Right atrium auricular region (tissue), 2 donors: ENCODE measurements at places on chromosomes 6 and 20.
A peak's percentile ranks its signal among the peaks of the same experiment; 100 is the strongest.

DNA sequence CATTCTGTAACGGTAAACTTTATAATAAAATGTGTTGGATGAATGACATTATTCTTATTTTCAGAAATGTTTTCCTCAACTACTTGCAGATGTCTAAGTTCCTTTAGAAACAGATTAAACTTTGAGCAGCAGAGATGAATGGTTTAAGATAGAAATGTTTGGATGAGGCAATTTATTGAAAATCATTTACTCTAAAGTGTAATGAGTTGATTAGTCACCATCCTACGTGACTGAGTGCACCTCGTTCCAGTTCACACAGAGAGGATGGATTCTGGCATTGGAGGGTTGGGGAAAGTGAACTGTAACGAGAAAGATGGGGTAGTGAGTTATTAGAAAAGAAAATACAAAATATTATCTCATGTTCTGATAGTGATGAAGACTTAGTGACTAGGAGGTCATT is 28.7 kb downstream of the SMPDL3A start:
- H3K27ac ChIP-seq, result no peak overlapping the region
- H3K27me3 ChIP-seq, result no peaks in the 10 kb centered on the region
- no peak for DNase-seq
- no peaks in the 10 kb centered on the region for H3K4me1 ChIP-seq
- no peaks in the 10 kb centered on the region for H3K36me3 ChIP-seq

DNA sequence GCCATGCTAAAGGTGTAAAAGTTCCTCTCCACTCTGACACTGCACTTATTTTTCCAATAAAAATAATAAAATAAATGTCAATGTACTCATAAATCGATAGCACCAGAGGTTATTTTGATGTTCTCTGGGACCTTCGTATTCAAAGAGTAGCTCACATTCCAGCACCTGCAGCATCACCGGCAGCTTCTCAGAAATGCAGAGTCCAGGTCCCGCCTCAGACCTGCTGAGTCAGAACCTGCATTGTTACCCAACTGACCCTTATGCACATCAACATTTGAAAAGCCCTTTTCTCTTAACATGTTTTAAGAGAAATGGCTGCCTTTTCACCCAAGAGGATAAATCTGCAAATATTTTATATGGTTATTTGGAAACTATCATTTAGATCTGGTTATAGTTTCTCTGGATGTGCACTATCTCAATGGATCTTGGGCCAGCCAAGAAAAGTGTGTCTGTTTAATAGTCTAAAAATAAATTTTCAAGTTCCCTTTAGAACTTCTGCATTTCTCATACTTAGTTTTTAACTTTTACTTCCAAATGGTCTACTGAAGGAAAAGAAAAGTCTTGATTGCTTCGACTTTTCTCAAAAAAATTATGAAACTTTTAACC is 216.2 kb upstream of the PRDM1 start:
- DNase-seq, result no peak
- H3K4me1 ChIP-seq, result no peaks in the 10 kb centered on the region
- H3K36me3 ChIP-seq, result no peaks in the 10 kb centered on the region
- no peak overlapping the region for H3K27ac ChIP-seq
- no peak overlapping the region for H3K4me3 ChIP-seq

DNA sequence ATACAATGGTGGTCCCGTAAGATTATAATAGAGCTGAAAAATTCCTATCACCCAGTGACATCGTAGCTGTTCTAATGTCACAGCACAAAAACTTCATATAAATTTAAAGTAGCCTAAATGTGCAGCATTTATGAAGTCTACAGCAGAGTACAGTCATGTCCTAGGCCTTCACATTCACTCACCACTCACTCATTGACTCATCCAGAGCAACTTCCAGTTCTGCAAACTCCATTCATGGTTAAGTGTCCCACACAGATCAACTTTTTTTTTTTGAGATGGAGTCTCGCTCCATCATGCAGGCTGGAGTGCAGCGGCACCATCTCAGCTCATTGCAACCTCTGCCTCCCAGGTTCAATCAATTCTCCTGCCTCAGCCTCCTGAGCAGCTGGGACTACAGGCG is 20.9 kb upstream of the KCNG1 start:
- no peaks in the 10 kb centered on the region for H3K4me1 ChIP-seq
- no peak for DNase-seq
- H3K4me3 ChIP-seq, result no peak overlapping the region
- no peaks in the 10 kb centered on the region for H3K27me3 ChIP-seq
- H3K36me3 ChIP-seq, result no peaks in the 10 kb centered on the region

GRCh38 chr6:7899889-7900213 is 10.7 kb downstream of the TXNDC5 start:
- H3K36me3 ChIP-seq, result peaks cover 89% of the 10 kb centered on the region
- no peaks in the 10 kb centered on the region for H3K4me1 ChIP-seq
- no peak for DNase-seq
- H3K4me3 ChIP-seq, result no peak overlapping the region
- H3K27me3 ChIP-seq, result no peaks in the 10 kb centered on the region

GRCh38 chr20:38835792-38836191 is 30.3 kb downstream of the PPP1R16B start:
- no peaks in the 10 kb centered on the region for H3K4me1 ChIP-seq
- no peak for DNase-seq
- no peaks in the 10 kb centered on the region for H3K27me3 ChIP-seq
- no peaks in the 10 kb centered on the region for H3K36me3 ChIP-seq

GRCh38 chr6:154169193-154169847 is 130.3 kb downstream of the OPRM1 start:
- no peaks in the 10 kb centered on the region for H3K4me1 ChIP-seq
- no peaks in the 10 kb centered on the region for H3K27me3 ChIP-seq
- no peak overlapping the region for H3K4me3 ChIP-seq

DNA sequence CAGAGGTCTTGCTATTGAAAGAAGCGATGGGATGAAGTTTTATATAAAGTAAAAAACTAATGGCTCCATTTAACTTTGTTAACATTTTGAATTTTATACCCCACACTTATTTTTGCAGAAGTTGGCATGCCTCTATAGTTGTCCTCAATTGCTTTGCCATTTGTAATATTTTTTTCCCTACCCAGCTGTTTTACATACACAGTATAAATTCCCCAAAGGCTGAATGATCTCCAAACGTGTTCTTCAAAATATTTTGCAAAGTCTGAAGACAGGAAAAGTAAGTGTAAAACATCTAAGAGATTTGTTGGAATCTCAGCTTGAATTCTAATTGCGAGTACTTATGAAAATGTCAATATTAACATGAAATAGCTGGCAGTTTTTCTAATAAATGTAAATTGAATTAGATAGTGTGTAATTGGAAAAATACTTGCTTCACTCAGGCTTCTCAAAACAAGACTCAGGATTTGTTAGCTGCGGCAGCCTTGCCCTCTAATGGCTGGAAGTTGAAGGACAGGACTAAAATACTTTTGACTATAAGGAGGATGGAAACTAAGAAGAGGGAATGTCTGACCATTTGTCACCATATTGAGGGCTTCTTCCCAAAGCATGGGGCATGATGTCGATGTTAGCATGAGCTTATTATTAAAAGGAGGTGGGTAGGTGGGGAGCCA is 226.8 kb downstream of the UST start:
- no peak for DNase-seq
- no peak overlapping the region for H3K27ac ChIP-seq
- H3K4me3 ChIP-seq, result no peak overlapping the region
- no peaks in the 10 kb centered on the region for H3K27me3 ChIP-seq

GRCh38 chr20:22447447-22447778 is 137.0 kb downstream of the FOXA2 start:
- H3K4me1 ChIP-seq, result no peaks in the 10 kb centered on the region
- no peaks in the 10 kb centered on the region for H3K36me3 ChIP-seq
- no peak for DNase-seq
- no peaks in the 10 kb centered on the region for H3K27me3 ChIP-seq
- no peak overlapping the region for H3K27ac ChIP-seq

GRCh38 chr20:59525500-59526241 is 78.7 kb upstream of the PHACTR3 start:
- no peak overlapping the region for H3K4me3 ChIP-seq
- H3K27me3 ChIP-seq, result no peaks in the 10 kb centered on the region
- no peak overlapping the region for H3K27ac ChIP-seq
- peaks cover 6% of the 10 kb centered on the region for H3K4me1 ChIP-seq
- no peaks in the 10 kb centered on the region for H3K36me3 ChIP-seq

GRCh38 chr6:27176096-27176495 is 71.4 kb upstream of the PRSS16 start:
- H3K4me3 ChIP-seq, result peak overlapping the region; percentile 85
- H3K27me3 ChIP-seq, result no peaks in the 10 kb centered on the region
- no peak overlapping the region for H3K27ac ChIP-seq
- no peaks in the 10 kb centered on the region for H3K36me3 ChIP-seq
- H3K4me1 ChIP-seq, result no peaks in the 10 kb centered on the region
- no peak for DNase-seq

DNA sequence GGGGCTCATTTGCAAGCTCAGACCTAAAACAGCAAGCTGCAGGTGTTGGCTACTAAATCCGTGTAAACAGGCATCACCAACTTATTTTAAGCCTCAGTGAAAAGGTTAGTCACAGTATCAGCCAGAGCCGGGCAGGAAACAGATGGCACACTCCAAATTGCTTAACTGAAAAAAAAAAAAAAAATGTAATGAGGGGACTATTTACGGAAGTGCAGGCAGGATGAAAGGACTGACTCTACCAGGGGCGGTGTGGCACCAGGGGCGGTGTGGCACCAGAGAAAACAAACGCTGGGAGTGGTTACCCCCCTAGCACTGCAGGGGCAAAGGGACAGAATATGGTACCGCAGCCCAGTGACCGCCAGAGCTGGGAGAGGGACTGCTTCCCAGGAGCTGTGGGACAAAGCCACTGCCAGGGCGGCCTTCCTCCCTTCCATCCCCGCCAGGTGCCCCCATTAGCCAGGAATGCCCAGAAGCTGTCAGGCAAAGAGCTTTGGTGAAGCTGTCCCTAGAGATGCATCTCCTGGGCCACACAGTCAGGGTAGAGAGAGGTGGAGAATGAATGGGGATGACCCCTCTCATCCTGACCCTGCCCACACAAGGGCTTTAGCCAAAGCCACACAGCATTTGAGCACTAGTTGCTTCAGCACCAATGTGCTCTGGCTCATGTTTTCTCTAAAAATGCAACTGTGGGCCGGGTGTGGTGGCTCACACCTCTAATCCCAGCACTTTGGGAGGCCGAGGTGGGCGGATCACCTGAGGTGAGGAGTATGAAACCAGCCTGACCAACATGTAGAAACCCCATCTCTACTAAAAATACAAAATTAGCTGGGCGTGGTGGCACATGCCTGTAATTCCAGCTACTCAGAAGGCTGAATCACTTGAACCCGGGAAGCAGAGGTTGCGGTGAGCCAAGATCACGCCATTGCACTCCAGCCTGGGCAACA is 39.6 kb upstream of the GFOD1 start:
- H3K4me3 ChIP-seq, result no peak overlapping the region
- no peak for DNase-seq
- no peaks in the 10 kb centered on the region for H3K27me3 ChIP-seq
- H3K4me1 ChIP-seq, result peaks cover 46% of the 10 kb centered on the region
- H3K27ac ChIP-seq, result peak overlapping the region; percentile 90

DNA sequence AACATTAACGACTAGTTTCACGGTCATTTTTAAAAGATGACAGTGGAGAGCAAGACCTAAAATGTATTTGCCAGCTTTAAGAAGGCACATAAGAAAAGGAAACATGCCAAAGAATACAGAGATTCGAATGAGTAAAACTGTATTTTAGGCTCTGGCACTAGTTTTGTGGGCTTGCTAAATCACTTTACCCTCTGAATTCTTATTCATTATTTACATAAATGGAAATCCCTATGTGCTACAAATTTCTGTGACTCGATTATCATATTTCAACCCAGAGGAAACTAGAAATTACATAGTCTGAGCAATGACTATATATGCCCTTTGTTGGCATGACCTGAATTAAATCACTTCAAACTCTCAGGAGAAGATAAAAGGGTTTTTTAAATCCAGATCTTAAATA is 441.7 kb upstream of the RNF217 start:
- H3K27me3 ChIP-seq, result no peaks in the 10 kb centered on the region
- no peak overlapping the region for H3K27ac ChIP-seq
- H3K36me3 ChIP-seq, result no peaks in the 10 kb centered on the region
- no peak overlapping the region for H3K4me3 ChIP-seq

DNA sequence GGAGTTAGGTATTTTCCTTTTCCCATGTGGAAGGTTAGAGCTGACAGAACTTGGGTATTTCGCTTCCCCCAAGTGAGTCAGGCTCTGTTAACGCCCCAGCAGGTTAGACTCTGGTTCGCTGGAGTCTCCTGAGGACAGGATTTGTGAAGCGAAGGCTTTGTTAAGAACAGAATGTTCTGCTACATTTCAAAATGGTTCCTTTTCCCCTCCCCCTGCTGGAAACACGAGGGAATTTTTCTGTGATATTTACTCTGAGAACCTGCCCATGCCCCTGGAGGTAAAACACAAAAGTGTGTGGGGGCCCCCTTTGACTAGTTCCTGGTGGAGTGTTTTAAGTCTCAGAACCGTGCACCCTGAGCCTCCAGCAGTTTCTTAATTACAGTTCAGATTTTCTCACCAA is 731.4 kb upstream of the CITED2 start:
- no peak overlapping the region for H3K4me3 ChIP-seq
- no peak for DNase-seq
- H3K4me1 ChIP-seq, result no peaks in the 10 kb centered on the region

GRCh38 chr6:144847916-144848315 is 562.8 kb downstream of the UTRN start:
- H3K4me1 ChIP-seq, result no peaks in the 10 kb centered on the region
- no peak overlapping the region for H3K4me3 ChIP-seq
- H3K27me3 ChIP-seq, result no peaks in the 10 kb centered on the region
- H3K36me3 ChIP-seq, result peaks cover 18% of the 10 kb centered on the region

DNA sequence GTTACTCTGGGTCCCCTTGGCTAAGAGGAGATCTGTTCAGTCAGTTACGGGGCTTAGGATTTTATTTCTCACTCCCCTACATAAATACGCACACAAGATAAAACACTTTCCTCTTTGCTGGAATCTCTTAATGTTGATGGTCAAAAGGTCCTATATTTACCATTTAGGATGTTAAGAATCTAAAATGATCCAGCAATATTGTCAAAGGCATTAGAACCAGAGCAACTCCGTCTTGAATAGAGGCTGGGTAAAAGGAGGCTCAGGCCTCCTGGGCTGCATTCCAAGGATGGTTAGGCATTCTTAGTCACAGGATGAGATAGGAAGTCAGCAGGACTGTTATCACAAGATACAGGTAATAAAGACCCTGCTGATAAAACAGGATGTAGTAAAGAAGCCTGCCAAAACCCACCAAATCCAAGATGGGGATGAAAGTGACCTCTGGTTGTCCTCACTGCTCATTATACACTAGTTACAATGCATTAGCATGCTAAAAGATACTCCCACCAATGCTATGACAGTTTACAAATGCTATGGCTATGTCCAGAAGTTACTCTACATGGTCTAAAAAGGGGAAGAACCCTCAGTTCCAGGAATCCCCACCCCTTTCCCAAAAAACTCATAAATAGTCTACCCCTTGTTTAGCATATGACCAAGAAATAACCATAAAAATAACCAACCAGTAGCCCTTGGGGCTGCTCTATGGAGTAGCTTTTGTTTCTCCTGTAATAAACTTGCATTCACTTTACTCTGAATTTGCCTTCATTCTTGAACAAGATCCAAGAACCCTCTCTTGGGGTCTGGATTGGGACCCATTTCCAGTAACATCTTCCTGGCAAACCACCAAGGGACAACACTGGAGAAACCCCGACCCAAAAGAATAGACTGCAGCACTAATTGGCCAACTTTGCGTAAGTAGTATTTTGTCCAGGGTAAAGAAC is 107.5 kb downstream of the DTNBP1 start:
- no peak overlapping the region for H3K27ac ChIP-seq
- no peaks in the 10 kb centered on the region for H3K27me3 ChIP-seq
- H3K4me1 ChIP-seq, result no peaks in the 10 kb centered on the region
